B cell (primary cell): ENCODE measurements at places on chromosomes 7 and 10.

DNA sequence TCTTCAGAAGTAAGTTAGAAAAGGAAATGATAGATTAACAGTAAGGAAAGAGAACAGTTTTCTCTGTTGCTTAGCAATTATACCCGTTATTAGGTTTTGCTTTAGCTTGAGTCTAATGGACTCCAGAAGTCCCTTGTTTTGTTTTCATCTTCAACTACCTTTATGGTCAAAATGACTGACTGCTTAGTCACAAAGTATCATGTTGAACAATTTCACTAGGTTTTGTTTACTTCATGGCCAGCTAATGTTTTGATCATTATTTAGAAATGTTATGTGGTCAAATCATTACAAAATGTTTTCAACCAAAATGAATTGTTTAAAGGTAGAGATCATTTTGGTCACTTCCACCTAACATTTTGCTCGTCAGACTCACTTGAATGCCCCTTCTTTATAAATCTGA, 1.9 kb downstream of the UBN2 start:
- DNase-seq = no peak

DNA sequence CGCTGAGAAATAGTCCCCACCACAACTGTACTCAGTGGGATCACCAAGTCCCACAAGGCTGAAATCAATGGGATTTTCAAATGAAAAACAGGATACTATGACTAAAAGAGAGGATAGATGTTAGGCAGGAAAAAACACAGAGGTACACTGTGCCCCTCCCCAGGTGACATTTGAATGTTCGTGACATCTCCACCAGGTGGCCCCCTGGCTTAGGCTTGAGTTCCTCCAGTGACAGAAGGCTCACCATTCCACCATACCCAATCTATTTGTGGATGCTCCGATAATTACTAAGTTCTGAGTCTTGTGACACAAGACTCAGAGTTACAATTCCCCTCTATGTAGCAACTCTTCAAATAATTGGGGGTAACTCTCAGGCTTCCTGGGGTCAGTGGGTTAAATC, 77.5 kb upstream of the KCNMA1 start:
- no peak for DNase-seq

- DNase-seq = no peak
Measured at GRCh38 chr10:34709637-34710390, 105.3 kb downstream of the PARD3 start.

DNA sequence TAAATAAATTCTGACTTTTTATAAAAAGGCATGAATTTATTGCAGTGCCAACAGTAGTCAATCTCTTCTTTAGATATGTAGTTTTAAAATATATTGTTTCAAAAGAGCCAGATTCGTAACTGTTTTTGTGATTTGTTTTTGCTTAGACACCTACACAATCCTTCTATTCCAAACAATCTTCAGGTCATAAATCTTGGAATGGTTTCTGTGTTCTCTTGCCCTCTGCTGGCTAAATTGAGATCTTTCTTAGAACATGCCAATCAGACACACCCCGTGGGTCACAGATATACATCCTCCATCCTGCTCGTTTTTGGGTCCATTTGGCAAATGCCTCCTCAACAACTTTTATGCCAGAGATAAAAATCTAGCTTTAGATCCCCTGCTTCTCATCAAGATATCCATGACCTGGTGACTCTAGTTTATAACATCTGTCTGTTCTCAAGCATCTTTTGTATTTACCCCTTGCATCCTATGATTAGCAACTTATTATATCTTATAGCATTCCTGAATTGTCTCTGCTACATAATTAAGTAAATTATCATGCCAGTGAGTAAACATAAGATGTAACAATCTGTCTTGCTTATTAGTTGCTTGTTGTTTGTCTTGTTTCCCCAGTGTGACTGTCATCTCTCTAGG, 35.3 kb upstream of the IFRD1 start:
- DNase-seq = peak; percentile 19

DNA sequence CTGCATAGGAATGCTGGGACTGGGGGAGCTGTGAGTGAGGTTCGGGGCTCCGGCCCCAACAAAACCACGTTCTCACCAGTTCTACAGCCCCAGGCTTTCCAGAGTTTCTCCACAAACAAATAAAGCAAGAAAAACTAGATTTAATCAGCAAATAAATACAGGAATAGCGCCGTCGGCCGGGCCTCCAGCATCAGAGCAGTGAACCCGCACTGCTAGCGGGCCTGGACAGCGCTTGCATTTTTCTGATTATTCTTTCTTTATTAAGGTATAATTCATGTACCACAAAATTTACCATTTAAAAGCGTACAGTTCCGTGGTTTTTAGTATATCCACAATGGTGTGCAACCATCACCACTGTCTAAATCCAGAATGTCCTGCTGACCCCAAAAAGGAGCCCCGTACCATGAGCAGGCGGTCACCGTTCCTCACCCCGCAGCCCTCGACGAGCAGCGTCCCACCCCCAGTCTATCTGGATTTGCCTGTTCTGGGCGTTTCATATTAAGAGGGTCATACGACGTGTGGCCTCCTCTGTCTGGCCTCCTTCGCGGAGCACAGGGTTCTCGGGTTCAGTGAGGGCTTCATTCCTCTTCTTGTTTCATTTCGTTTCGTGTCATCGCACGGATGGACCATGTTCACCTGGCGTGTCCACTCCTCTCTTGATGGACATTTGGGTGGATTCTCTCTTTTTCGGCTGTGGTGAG, 35.5 kb upstream of the FOXL3 start:
- no peak for DNase-seq

- no peak for DNase-seq
Measured at GRCh38 chr7:10577866-10578374, 395.8 kb upstream of the PHF14 start.

DNA sequence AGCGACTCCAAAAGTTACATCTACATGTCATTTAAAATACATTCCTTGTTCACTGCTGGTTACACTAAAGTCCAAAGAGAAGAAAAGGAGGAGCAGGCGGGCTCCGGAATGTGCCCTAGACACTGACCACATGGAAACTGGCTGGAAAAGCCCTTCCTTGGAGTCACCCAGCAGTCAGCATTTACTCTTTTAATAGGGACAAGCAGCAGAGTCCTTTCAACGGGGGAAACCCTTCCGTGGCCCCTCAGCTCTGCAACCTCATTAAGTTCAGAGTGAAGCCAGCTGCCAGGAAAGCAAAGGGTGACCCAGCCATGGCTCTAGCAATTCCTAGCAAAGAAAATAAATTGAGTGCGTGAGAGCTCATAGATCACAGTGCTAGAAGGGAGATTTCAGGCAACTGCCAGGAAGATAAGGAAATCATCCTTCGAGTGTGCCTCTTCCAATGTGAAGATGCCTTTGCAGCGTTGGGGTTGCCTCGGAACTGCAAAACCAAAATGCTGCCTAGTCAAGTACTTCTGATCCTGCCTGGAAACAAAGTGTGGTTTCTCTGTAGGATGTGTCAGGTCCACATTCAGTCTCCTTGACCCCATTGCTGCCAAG, 101.6 kb downstream of the SORBS1 start:
- DNase-seq = no peak

- no peak for DNase-seq
Measured at GRCh38 chr10:132297526-132297925, 10.2 kb downstream of the STK32C start.

DNA sequence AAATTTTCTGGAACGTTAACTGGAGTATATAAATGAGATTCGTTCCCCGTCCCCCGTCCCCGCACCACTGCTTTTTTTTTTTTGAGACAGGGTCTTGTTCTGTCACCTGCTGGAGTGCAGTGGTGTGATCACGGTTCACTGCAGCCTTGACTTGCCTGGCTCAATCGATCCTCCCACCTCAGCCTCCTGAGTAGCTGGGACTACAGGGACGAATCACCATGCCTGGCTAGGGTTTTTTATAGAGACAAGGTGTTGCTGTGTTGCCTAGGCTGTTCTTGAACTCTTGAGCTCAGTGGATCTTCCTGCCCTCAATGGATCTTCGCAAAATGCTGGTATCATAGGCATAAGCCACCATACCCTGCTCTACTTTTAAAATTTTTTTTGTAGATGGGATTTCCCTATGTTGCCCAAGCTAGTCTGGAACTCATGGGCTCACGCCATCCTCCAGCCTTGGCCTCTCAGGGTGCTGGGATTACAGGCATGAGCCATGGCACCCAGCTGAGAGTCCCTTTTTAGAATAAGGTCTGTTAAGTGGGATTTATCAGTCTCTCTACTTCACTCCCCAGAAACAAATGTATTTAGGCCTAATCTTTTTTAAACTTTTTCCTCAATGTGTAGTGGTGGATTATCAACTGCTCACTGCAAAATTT, 122.9 kb downstream of the LYZL1 start:
- DNase-seq = no peak

GRCh38 chr7:82507976-82508677, 64.5 kb upstream of the CACNA2D1 start:
- DNase-seq = no peak

DNA sequence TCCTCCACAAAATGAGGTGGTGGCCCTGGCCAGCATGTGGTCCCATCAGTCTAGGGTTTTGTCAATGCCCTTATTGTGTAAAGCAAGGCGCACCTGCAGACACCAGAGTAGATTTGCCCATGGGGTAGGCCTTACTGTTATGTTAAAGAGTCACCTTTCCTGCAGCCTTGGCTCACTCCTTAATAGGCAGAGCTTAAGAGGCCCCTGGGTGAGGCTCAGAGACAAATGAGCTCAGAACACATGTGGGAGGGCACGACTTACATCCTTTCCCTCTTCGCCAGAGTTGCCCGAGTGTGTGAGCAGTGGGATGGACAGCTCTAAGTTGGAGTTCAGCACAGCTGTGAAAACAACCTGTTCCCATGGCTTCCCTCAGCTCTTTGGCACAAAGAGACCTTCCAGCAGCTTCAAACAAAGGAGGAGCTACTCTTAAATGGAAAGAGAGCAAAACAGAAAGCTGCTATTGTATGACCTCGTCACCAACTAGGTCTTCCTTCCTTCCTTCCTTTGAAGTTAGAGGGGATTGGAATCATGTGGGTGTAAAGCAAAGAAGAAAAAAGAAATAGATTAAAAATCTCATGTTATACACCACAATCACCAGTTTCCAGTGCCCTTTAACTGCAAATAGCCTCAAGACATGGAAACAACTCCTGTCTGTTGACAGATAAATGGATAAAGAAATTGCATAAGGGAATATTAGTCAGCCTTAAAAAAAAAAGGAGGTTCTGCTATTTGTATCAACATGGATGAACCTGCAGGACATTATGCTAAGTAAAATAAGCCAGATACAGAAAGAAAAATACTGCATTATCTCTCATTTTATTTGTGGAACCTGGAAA, 11.9 kb upstream of the XPNPEP1 start:
- DNase-seq = no peak

GRCh38 chr7:4416396-4417056, 265.6 kb upstream of the FOXK1 start:
- no peak for DNase-seq

- no peak for DNase-seq
Measured at GRCh38 chr7:5500056-5500776, 76.6 kb upstream of the TNRC18 start.

GRCh38 chr10:53122281-53122680, 349.7 kb upstream of the MBL2 start:
- DNase-seq = no peak

DNA sequence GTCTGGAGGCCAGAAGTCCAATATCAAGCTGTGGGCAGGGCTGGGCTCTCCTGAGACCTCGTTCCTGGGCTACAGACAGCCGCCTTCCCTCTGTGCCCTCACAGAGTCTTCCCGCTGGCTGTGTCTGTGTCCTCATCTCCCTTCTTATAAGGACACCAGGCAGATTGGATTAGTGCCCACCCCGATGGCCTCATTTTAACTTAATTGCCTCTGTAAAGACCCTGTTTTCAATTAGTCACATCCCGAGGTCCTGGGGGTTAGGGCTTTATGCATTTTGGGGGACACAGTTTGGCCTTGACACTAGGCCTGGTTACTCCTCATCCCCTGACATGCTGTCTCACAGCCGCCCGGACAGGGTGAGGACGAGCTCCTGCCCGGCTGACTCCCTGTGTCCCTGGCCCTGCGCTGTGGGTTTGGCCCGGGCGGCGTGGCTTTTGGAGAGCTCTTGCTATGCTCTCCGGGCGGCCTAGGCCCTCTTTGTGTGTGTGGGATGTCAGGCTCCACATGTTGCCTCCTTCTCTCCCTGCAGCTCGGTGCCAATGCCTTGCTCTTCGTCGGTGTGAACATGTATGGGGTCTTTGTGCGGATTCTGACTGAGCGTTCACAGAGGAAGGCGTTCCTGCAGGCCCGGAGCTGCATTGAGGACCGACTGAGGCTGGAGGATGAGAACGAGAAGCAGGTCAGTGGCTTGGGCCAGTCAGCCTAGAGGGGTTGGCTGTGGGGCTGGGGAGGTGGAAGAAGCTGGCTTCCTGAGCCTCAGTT, 18.2 kb downstream of the ADCY1 start:
- DNase-seq = no peak

- peak; percentile 94 for DNase-seq
Measured at GRCh38 chr7:44750921-44751571, 2.4 kb downstream of the ZMIZ2 start.

DNA sequence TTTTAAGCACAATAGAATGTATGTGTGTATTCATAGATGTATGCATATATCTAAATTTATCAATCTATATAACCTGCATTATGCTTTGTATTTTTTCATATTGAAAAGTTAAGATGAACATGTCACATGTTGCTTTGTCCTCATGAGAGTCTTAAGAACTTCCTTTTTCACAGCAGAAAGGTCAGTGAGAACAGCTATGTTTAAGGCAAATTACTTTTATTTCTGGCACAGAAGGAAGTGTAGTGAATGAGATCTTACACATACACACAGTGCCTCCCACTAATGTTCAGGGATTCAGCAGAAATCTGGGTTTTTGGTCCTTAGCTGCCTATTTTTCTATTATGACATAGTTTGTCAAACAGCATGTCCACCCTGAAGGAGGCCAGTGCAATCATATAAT, 134.8 kb downstream of the TMEM26 start:
- DNase-seq = no peak

- no peak for DNase-seq
Measured at GRCh38 chr7:20776214-20776911, 10.3 kb downstream of the SP8 start.

GRCh38 chr7:104453190-104453589, 124.8 kb downstream of the LHFPL3 start:
- no peak for DNase-seq

- no peak for DNase-seq
Measured at GRCh38 chr10:4532467-4532866, 293.5 kb upstream of the AKR1E2 start.

- no peak for DNase-seq
Measured at GRCh38 chr10:64098994-64099393, 577.8 kb downstream of the REEP3 start.

GRCh38 chr10:132400041-132400546, 3.1 kb downstream of the PWWP2B start:
- no peak for DNase-seq

DNA sequence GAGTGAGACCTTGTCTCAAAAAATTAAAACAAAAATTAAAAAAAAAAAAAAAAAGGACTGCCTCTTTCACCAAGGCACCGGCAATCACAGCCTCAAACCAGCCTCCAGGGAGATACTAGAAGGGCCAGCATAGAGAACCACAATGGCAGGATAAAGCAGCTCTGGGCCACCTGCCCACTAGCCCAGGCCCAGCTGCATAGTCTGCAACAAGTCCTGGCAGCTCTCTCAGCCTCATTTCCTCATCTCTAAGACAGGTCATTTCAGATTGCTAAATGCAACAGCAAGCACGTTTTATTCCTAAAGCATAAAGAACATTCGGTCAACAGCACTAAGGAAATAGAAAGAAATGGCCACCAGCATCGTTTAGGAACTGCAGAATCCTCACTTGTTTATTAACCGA, 28.8 kb downstream of the XPNPEP1 start:
- DNase-seq = no peak
